ENCODE measurements at places on chromosomes 4 and X.

- no peak for DNase-seq
These were observed 94.6 kb downstream of the PPP3CA start for GRCh38 chr4:101252721-101253120.

DNA sequence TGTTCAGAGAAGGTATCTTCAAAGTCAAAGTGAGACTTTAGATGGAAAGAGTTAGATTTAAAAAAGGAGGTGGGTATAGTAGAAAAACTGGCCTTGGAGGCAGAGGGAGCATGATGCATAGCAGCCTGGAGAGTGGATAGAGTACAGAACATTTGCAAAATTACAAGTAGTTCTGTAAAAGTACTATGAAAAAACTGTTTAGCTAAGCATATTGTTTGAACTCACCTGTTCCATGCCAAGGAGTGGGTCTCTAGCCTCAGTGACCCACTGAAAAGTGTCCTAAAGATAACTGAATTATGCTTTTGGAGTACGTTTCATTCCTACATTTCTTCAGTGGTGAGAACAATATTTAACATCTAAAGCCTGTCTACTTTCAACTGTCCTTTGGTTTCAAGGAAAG is 218.9 kb downstream of the NAP1L3 start:
- no peak for DNase-seq

GRCh38 chr4:81635739-81636138 is 164.0 kb upstream of the RASGEF1B start:
- DNase-seq = peak; percentile 88

GRCh38 chr4:38242822-38243387 is 282.7 kb downstream of the PTTG2 start:
- no peak for DNase-seq

DNA sequence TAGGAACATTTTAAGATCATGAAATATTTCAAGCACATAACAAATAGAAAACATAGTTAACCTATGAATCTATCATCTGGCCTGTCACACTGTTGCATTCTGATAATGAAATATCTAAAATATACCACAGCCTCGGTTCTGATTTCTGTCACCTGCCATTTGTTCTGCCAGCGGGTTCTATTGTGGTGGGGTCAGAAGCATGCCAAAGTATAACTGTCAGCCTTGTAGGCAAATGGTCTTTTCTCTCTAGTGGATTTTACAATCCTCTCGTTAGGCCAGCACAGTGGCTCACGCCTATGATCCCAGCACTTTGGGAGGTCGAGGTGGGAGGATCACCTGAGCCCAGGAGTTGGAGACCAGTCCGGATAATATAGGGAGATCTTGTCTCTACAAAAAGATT is 47.9 kb downstream of the HTRA3 start:
- no peak for DNase-seq

- DNase-seq = no peak
These were observed 2.1 kb downstream of the SEL1L3 start for GRCh38 chr4:25860586-25861279.

GRCh38 chr4:165079476-165079875 is 25.8 kb downstream of the TRIM75 start:
- peak; percentile 77 for DNase-seq

DNA sequence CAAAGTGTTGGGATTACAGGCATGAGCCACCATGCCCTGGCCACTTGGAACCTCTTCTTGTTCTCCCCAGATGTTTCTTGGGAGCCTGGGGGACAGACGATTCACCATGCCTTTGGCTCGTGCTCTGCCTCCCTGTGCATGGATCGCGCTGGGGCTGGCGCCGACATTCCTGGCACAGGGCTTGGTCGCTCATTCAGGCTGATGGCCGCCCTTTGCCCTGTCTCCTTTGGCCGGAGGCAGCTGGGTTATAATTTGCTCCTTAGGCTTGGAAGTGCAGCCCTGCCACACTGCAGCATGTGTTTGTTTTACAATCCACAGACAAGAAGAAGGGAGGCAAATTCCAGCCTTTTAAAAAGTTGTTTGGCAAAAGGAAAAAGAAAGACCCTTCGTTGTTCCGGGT is 115.3 kb downstream of the AASDH start:
- DNase-seq = peak; percentile 82

GRCh38 chrX:111555406-111555958 is 44.0 kb downstream of the SERTM2 start:
- DNase-seq = no peak

- no peak for DNase-seq
These were observed 38.7 kb upstream of the GRID2 start for GRCh38 chr4:92265021-92265420.

GRCh38 chr4:123096038-123096437 is 173.6 kb upstream of the NUDT6 start:
- no peak for DNase-seq

GRCh38 chrX:47623540-47624027 is 3.9 kb upstream of the SYN1 start:
- peak; percentile 49 for DNase-seq

GRCh38 chr4:54517781-54518444 is 139.8 kb upstream of the KIT start:
- DNase-seq = no peak

- no peak for DNase-seq
These were observed 326.1 kb upstream of the EMCN start for GRCh38 chr4:100843910-100844309.

DNA sequence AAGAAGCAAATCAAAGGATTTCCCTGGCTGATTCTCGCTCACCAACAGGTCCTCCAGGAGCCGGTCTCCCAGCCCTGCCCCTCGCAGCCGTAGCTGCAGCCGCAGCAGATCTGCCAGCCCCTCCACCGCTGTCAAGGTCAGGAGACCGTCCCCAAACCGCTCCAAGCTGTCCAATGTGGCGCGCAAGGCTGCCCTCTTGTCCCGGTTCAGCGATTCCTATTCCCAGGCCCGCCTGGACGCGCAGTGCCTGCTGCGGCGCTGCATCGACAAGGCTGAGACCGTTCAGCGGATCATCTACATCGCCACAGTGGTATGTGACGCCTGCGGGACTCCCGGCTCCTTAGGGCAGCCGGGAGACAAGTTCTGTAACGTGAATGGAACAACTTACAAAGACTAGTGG is 25.6 kb downstream of the SPATA18 start:
- no peak for DNase-seq

GRCh38 chrX:49053223-49054072 is 5.4 kb upstream of the CCDC120 start:
- DNase-seq = no peak

- no peak for DNase-seq
These were observed 101.8 kb downstream of the RASGEF1B start for GRCh38 chr4:81369886-81370285.

DNA sequence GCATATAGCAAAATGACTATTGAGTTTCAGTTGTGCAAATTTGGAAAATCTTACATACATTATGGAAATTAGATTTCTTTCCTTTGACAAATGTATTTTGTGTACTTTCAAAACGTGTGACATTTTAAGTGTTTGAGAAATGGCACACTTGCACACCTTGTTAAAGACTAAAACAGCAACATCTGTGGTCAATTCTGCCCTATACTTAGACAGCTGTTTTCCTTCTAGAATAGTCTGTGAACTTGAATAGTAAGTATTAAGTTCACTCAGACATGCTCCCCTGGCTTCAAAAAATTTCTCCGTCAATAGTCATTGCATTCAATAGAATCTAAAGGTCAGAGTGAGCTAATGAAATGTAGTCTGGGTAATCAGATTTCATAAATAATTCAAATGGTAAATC is 21.7 kb upstream of the TBC1D9 start:
- no peak for DNase-seq

GRCh38 chr4:1962980-1963379 is 45.8 kb downstream of the NELFA start:
- DNase-seq = no peak

GRCh38 chr4:168199260-168199957 is 107.1 kb downstream of the ANXA10 start:
- peak; percentile 19 for DNase-seq

- peak; percentile 75 for DNase-seq
These were observed 134.2 kb downstream of the CHIC2 start for GRCh38 chr4:53929955-53930798.

DNA sequence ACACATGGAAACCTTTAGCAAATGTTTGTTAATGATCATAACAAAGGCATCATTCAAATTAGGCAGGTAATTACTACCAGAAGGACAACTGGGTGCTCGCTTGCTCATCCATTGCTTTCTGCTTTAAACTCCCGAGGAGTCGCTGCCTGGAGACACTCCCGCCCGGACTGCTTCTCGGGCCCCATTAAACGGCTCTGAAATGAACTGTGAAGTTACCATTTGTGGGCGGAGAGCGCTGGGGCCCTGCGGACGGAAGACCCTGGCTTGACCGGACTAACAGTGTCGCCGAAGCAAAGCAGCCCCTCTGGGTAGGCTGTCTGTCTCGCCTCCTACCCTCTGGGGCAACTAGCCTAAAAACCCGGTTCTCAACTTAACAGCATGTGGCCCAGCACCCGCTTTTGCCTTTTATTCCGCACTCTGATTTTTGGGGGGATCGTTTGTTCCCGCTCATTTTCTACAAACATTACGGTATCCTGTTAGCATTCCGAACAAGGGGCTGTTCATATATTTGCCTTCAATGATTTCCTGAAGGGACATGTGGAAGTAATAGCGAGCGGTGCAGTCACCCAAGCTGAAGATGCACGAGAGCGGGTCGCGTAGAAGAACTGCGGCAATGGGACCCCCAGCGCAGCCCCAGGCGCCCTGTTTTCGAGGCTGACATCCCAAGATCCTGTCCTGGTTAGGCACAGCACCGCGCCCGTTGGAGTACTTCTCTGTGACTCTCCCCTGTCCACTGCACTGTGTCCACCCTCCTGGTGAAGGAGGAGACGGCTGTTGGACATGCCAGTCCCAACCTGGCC is 1.6 kb upstream of the PDGFRA start:
- no peak for DNase-seq

GRCh38 chrX:1531096-1531890 is 5.7 kb downstream of the P2RY8 start:
- no peak for DNase-seq

DNA sequence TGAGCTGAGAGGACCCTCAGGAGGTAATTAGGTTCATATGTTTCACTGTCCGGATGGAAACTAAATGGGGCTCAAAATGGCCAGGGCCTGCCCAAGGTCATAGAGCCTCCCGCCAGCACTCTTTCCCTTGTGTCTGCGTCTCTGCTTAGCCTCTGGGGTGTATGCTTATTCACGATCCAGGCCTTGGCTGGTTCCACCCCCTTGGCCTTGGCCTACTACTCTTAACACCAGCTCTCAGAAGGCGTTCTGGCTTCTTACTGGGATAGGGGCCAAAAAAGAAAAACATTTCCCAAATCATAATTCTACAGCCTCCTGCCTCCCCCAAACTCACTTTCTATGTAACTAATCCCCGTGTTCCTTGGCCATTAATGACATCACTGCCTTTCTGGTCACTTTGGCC is 68.8 kb downstream of the RTL5 start:
- no peak for DNase-seq
